ENCODE measurements at places on chromosomes 2 and 18.

DNA sequence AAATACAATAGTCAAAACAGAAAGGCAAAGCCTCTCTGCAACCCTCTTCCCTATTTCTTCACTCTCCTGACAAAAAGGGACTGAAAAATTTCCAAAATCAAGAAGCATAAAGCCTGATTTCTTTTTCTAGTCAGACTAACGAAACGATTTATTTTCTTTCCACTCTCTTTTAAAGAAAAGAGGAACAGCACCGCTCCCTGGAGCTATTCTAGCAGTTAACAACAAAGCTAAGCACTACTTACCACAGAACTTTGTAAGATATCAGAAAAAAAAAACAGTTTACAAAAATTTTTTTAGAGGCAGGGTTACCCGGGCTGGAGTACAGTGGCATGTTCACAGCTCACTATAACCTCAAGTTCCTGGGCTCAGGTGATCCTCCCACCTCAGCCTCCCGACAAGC, 14.4 kb upstream of the FHL2 start:
- DNase-seq, result no peak

DNA sequence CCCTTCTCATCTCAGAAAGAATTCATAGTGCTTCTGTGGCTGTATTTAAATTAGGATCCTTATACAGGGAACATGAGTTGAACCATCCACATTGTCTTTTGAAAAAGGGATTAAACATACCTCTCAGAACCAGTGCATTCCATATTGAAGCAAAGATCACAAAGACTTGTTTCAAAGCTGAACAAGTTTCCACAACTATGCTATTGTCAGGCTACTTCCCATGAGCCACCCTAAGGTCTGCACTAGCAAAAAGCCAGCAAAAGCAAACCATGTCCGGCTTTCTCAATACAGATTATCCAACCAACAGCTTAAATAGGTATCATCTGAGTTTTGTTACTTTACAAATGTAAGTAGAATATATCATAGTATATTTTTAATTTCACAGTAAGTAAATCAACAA, 78.1 kb downstream of the SCG2 start:
- DNase-seq, result no peak

DNA sequence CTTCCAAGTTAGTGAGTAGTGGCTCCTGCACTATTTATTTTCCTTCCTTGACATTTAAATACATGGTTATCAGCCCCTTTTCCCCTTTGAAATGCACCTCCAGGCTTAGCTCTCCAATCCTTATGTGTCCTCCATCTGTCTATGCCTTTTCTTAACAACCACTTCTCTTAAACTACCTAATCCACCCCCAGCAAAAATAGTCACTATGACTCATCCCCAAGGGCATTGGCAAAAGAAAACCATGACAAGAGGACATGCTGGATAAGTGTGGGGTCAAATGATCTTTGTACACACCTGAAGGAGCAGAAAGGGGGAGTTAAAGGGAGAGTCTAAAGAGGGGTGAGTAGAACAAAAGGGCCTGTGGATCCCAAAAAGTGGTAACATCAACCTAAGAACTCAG, 127.2 kb downstream of the ANKRD44 start:
- DNase-seq, result no peak

GRCh38 chr2:29272311-29272710, 157.1 kb downstream of the CLIP4 start:
- DNase-seq, result no peak

GRCh38 chr2:12430407-12431133, 286.2 kb upstream of the TRIB2 start:
- DNase-seq, result peak; percentile 32

DNA sequence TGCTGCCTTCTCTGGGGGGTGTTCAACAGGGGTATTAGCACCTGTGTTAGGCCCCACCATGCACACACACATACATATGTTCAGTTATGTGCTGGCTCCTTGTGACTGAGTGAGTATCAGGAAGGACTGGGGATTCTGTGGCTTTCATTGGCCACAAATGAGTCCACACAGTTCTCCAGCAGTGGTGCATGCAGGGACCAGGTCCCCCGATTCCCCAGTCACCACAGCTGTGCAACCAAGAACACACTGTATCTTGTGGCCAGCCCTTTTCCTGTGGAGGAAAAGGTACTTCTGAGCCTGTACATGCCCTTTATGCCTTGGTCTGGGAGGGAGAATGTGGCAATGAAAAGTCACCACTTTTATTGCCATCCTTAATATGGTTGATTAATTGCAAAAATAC, 74.9 kb upstream of the KLF7 start:
- DNase-seq, result no peak

- DNase-seq, result no peak
These were observed 134.3 kb downstream of the THADA start for GRCh38 chr2:43461453-43462073.

DNA sequence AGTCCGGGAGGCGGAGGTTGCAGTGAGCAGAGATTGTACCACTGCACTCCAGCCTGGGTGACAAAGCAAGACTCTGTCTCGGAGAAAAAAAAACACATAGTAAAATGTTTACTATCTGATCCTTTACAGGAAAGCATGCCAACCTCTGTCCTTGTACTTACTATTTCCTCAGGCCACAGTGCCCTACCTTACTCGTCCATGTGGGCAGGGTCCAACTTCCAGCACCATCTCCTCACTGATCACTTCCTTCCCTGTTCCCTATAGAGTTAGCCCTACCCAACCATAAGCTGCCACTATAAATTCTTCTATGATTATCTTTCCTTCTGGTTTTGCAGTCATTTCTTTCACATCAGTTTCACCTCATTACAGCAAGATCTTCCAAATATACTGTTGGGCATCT, 136.2 kb downstream of the MYO5B start:
- DNase-seq, result no peak

- DNase-seq, result no peak
These were observed 185.5 kb downstream of the SEPTIN10 start for GRCh38 chr2:109428281-109428680.

DNA sequence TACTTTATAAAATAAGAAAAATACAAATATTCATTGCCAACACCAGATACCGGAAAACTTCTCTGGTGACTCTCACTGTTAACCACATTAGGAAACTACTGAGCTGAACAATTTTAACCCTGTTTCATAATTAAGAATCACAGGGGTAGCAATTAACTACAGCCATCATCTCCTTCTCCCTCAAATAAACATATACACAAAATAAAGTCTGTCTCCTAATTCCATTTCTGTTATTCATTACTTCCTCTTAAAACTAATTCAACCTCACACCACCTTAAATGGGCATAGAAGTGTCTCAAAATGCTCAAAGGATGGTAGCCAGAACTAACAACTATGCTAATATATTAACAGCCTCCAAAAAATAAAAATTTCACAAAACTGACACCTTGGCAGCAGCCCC, 60.7 kb downstream of the ACVR1 start:
- DNase-seq, result no peak

DNA sequence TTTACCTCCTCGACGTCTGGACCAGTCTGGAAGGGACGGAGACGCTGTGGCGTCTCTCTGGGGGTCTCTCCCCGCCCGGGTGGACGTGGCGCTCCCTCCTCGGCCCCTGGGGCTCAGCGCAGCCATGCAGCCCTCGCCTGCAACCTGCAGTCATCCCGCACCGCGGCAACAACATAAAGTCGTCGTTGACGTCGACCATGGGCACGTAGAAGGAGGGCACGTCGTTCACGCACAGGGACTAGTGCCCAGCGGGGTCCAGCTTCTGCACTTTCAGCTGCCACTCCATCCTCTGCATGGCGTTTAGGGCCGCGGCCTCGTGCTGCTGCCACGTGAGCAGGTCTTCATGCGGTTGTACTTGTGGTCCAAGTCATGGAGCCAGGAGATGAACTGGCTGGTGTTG, 889.6 kb upstream of the LRRTM1 start:
- no peak for DNase-seq

GRCh38 chr18:74645679-74646078, 48.0 kb downstream of the ZNF407 start:
- no peak for DNase-seq

DNA sequence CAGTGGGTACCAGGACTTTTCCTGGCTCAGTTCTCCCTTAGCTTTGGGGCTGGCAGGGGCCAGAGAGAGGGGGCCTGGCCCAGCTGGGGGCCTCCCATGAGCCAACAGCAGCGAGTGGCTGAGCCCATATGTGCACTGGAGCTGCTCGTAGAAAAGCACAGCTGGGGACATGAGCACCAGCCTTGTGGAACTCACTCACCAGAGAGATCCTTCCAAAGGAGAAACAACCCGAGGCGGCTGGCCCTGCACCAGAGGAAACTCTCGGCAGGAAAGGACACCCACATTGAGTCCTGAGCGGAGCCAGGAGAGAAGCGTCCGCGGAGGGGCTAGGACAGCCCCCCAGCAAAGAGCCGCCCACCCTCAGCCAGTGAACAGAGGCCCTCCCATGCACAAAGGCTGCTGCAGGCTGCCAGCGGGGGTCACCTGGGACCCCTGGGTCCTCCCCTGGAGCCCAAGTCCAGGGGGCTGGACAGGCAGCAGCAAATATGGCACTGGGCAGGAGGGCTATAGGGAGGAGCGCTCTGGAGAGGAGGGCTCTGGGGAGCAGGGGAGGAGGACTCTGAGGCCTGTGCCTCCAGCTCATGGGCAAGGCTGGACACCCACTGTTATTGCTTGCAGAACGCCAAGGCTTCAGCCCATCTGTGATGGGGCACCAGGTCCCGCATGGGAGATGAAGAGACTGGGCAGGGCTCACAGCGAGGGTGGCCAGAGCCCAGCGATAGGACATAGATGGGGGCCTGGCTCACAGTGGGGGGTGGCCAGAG, 42.1 kb upstream of the SNED1 start:
- no peak for DNase-seq

- no peak for DNase-seq
These were observed 16.9 kb upstream of the BAZ2B start for GRCh38 chr2:159633219-159633618.

DNA sequence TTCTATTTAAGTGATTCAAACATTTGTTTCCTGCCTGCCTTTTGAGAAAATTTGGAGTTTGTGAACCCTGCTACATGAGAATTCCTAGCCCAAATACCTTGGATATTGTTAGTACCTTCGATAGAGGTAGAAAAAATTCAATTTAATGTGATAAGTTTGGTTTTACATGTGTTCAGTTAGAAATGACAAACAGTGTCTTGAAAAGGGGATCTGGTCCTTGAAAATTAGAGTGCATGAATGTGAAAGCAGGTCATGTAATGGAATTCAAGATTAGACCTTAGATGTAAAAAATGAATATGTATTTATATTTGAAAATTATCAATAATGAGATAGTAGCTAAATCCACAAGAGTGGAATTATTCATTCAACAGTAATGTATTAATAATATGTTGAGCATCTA, 70.5 kb downstream of the PIK3C3 start:
- DNase-seq, result no peak

GRCh38 chr18:12068950-12069320, 24.7 kb upstream of the ANKRD62 start:
- DNase-seq, result no peak

GRCh38 chr18:42458226-42458625, 503.2 kb downstream of the PIK3C3 start:
- no peak for DNase-seq

DNA sequence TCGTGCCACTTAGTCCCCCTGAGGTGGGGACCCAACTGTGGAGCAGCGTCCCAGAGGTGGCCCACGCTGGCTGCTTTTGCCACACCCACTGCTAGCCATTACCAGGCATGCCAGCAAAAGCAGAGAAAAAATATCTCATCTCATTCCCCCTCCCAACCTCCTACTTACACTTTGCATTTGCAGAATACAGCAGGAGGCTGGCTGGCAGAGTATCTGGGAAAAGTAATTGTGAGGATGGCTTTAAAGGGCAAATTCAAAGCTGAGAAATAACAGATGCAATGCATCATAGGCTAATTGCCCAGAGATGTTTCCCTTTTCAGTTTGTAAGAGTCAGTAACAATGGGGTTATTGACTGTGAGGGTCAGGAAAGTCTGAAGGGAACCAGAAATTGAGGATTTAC, 438.1 kb upstream of the DSEL start:
- DNase-seq, result no peak
